ENCODE measurements at places on chromosomes 5 and 9. TPM values are rescaled to one million over a fixed set of nuclear protein-coding genes. Genes with fewer than 3 reads are reported as not detected.

Gene RNF183
- not detected for total RNA-seq

Gene DDX4
- total RNA-seq = not detected

Gene BARHL1
- total RNA-seq = not detected

Gene FAM13B
- 30.0 TPM for total RNA-seq

Gene SLC2A6
- total RNA-seq = 36.4 TPM

Gene BARX1
- total RNA-seq = not detected

Gene ABCA1
- 0.61 TPM for total RNA-seq

DNA sequence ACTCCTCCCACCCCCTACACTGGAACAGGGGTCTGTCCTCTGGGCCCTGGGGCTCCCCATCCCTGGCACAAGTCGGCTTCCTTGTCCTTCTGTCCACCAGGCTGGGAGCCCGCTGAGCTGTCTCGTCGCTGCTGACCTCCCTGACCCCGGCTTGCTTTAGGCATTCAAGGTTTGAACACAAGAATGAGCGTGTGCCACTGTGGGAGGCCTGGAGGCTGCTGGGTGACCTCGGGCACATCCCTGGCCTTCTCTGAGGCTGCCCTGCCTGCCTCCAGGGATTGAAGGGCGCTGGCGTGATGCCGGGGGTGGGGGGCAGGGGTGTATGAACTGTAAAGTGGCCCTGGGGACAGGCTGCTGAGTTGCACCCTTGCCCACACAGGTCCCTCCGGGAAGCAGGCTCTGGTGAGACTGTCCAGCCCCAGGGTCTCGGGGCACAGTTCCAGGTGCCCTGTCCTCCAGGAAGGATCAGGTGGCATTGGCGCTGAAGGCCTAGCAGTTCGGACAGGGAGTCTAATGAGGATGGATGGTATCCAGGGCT lies 18.2 kb downstream of the FIBCD1 start:
- H3K27ac ChIP-seq = no peak overlapping the region
- no peaks in the 10 kb centered on the region for H3K36me3 ChIP-seq
- H3K4me3 ChIP-seq = no peak overlapping the region

DNA sequence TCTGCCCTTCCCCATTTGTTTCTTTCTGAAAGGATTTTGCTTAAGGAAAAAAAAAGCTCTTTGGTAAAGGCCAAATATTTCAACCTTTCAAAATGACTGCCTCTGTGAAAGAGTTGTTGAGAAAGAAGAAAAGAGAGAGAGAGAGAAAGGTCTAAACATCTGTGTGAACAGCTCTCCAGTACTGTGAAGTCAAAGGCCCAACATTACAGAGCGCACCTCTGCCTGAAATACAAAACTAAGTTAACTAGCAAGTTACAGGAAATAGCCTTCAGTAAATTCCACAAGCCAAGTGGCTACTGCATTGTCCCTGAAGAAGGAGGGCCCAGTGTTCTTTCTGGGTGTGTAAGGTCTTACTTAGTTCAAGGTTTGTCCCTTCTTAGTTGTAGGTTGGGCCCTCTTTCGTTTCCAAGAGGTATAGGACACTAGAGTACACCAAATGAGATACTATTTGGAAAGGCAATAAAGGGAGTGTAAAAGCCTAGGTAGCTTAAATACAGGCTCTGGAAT lies 104.4 kb downstream of the THBS4 start:
- H3K4me3 ChIP-seq = no peak overlapping the region
- no peak overlapping the region for H3K27ac ChIP-seq
- no peaks in the 10 kb centered on the region for H3K36me3 ChIP-seq
- H3K27me3 ChIP-seq = no peaks in the 10 kb centered on the region
- H3K4me1 ChIP-seq = peaks cover 38% of the 10 kb centered on the region

DNA sequence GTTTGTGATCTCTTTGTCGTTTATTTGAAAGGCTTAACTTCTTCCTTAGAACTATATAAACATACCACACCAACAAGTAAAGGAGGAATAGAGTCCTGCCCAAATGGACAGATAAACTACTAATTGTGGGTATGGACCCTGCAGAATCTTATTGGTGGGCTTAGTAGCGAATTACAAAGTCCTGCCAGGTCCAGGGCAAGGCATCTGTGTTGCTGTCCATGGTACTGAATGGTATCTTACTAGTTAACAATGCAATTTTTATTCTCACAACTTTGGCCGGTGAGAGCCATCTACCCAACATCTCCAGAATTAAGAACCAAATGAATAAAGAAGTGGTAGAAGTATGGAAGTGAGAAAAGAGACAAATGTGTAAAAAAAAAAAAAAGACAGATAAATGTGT lies 1782.4 kb upstream of the WWC1 start:
- H3K27me3 ChIP-seq = no peaks in the 10 kb centered on the region
- H3K4me1 ChIP-seq = no peaks in the 10 kb centered on the region
- no peaks in the 10 kb centered on the region for H3K36me3 ChIP-seq
- no peak for DNase-seq

DNA sequence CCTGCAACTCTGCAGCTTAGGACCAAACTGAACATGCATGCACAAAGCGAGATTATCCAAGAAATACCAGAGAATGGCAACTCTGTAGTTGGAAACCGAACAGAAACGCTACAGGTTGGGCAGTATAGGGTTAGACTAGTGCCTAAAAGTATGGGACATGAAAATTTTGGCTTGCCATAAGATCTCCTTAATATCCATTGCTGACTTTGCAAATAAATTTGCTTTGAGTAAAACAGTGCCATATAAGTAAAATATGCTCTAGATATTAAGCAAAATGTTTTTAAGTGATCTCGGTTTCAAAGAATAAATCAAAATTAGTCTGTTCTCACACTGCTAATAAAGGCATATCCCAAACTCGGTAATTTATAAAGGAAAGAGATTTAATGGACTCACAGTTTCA lies 456.0 kb downstream of the PRDM9 start:
- no peaks in the 10 kb centered on the region for H3K36me3 ChIP-seq
- H3K27me3 ChIP-seq = no peaks in the 10 kb centered on the region
- no peak overlapping the region for H3K27ac ChIP-seq
- H3K4me1 ChIP-seq = no peaks in the 10 kb centered on the region

DNA sequence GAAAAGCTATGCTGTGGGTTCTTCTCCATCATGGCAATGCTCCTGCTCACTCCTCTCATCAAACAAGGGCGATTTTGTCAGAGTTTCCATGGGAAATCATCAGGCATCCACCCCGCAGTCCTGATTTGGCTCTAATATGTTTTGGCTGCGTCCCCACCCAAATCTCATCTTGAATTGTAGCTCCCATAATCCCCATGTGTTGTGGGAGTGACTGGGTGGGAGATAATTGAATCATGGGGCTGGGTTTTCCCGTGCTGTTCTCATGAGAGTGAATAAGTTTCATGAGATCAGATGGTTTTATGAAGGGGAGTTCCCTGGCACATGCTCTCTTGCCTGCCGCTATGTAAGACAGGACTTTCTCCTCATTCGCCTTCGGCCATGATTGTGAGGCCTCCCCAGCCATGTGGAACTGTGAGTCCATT lies 163.8 kb downstream of the GADD45G start:
- no peaks in the 10 kb centered on the region for H3K27me3 ChIP-seq
- H3K27ac ChIP-seq = no peak overlapping the region
- no peaks in the 10 kb centered on the region for H3K36me3 ChIP-seq
- H3K4me3 ChIP-seq = no peak overlapping the region
- H3K4me1 ChIP-seq = no peaks in the 10 kb centered on the region

DNA sequence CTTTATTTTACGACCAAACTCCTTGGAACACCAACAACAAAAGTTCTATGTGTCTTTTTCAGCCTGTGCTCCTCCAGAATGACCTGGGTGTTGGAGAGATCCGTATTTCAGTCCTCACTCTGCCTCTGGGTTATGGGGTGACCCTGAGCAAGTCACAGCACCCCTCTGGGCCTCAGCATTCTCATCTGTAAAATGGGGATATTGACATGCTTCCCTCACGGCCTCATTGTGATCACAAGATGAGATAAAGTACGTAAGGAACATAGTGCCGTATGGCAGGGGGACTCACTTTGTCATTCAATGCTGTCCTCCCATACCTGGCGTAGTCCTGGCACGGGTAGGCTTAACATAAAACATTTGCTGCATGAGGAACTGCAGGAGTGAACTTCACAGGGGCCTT lies 123.0 kb upstream of the HAND1 start:
- H3K4me3 ChIP-seq = no peak overlapping the region
- no peak overlapping the region for H3K27ac ChIP-seq
- H3K27me3 ChIP-seq = no peaks in the 10 kb centered on the region
- no peaks in the 10 kb centered on the region for H3K4me1 ChIP-seq
- no peaks in the 10 kb centered on the region for H3K36me3 ChIP-seq
- DNase-seq = no peak

- no peak overlapping the region for H3K27ac ChIP-seq
- H3K27me3 ChIP-seq = no peaks in the 10 kb centered on the region
- no peaks in the 10 kb centered on the region for H3K36me3 ChIP-seq
- H3K4me1 ChIP-seq = no peaks in the 10 kb centered on the region
- no peak overlapping the region for H3K4me3 ChIP-seq
These were observed 374.2 kb upstream of the TYRP1 start for GRCh38 chr9:12318732-12319685.

DNA sequence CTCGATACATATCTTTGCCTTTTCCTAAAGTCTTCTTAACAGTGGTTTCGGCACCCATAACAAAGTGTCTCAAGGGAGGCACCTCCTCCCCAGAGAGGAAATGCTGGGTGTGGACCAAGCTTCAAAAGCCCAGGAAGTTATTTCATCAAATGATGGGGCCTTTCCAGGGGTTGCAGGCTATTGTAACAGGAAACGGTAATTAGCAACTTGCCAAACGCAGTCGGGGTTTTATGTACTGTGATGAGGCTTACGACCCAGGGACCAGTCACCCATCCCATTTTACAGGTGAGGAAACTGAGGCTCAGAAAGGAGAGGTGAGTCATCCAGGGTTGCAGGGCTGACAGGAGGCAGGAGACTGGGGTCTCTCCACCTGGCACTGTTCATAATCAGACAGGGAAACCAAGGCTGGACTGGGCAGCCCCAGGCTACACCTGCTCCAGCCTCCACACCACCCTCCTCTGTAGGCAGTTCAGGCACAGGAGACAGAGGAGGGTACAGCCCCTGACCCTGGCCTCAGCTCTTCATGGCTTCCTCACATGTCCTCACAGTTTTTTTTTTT lies 30.0 kb upstream of the SUSD3 start:
- H3K27me3 ChIP-seq = no peaks in the 10 kb centered on the region
- peak; percentile 59 for DNase-seq
- no peak overlapping the region for H3K4me3 ChIP-seq
- H3K27ac ChIP-seq = peak overlapping the region; percentile 58
- peaks cover 10% of the 10 kb centered on the region for H3K36me3 ChIP-seq

GRCh38 chr9:33116860-33117259 lies 40.4 kb upstream of the SMU1 start:
- peaks cover 13% of the 10 kb centered on the region for H3K4me1 ChIP-seq
- DNase-seq = no peak
- 0 out of 2 replicates have a peak overlapping the region, but pooled peaks have one; percentile 29 for H3K4me3 ChIP-seq
- H3K36me3 ChIP-seq = peaks cover 8% of the 10 kb centered on the region
- peak overlapping the region; percentile 45 for H3K27ac ChIP-seq

- H3K27me3 ChIP-seq = no peaks in the 10 kb centered on the region
- no peaks in the 10 kb centered on the region for H3K4me1 ChIP-seq
- no peak for DNase-seq
- no peak overlapping the region for H3K4me3 ChIP-seq
- H3K27ac ChIP-seq = no peak overlapping the region
- H3K36me3 ChIP-seq = no peaks in the 10 kb centered on the region
These were observed 40.3 kb upstream of the NAA35 start for GRCh38 chr9:85900504-85901201.

- H3K4me3 ChIP-seq = no peak overlapping the region
- DNase-seq = no peak
- no peaks in the 10 kb centered on the region for H3K36me3 ChIP-seq
- H3K27me3 ChIP-seq = no peaks in the 10 kb centered on the region
These were observed 614.7 kb downstream of the ISL1 start for GRCh38 chr5:51997949-51998348.
